CD4-positive, alpha-beta T cell treated with Interleukin-10 for 1 hour (primary cell): ENCODE measurements at places on chromosomes 5 and 9.
A peak's percentile ranks its signal among the peaks of the same experiment; 100 is the strongest.

DNA sequence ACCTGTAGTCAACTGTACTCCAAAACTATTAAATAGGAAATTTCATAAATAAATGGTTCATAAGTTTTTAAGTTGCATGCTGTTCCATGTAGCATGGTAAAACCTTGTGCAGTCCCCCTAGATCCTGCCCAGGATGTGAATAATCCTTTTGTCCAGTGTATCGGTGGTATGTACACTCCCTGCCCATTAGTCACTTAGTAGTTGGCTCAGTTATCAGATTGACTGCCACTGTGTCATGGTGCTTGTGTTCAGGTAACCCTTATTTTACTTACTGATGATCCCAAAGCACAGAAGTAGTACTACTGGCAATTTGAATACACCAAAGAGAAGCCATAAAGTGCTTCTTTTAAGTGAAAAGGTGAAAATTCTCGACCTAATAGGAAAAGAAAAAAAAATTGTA lies 134.2 kb downstream of the RNF180 start:
- no peak for DNase-seq

DNA sequence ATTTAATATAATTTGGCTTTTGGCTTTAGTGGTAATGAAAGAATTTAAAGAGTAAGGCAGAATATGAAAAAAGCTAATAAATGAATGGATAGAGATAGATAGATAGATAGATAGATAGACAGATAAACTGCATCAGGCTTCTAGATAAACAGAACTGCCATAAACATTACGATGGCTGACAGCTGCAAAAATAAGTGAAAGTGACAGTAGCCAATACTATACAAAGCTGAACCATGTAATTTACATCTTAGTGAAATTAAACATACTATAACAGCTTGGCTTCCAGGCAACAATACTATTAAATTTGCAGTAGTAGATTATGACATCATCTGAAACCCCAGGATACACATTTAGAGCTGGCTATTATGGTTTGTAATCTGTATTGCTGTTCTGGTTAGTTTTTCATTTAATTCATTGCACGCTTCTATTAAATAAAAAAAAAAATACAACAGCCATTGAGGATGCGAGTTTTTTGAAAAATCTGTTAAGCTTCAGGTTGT lies 1354.8 kb downstream of the PTPRD start:
- DNase-seq: no peak

GRCh38 chr5:172603251-172603806 lies 37.7 kb upstream of the NEURL1B start:
- no peak for DNase-seq

GRCh38 chr5:146681585-146682105 lies 165.7 kb upstream of the GPR151 start:
- no peak for DNase-seq

GRCh38 chr9:35114840-35115628 lies 628 bp downstream of the ATOSB start:
- DNase-seq: peak; percentile 55

- no peak for DNase-seq
Observed at GRCh38 chr9:9284201-9284600, 1328.6 kb downstream of the PTPRD start.

DNA sequence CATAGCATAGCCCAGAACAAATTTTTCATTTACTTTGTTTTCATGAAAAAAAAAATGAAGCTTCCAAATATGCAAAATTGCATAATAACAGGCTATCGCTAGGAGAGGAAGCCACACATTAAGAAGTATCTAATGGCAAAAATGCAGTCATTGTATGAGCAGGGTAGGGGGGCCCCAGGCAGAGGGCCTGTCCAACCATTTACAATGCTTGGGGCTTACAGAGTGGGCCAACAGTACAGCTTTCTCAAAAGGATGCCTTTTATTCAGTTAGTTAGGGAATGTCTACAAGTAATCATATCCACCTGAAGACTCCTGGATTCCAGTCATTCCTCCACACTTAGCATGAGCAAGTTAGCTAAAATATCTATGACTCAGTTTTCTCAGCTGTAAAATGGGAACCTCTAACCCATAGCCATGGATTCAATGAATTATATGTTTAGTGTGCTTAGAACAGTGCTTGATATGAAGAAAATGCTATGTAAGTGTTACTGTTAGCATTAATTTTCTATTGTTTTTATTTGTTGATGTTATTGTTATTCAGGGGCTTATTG lies 117.7 kb downstream of the GAS1 start:
- DNase-seq: no peak

- DNase-seq: no peak
Observed at GRCh38 chr5:157107508-157107907, 1.3 kb downstream of the HAVCR2 start.

DNA sequence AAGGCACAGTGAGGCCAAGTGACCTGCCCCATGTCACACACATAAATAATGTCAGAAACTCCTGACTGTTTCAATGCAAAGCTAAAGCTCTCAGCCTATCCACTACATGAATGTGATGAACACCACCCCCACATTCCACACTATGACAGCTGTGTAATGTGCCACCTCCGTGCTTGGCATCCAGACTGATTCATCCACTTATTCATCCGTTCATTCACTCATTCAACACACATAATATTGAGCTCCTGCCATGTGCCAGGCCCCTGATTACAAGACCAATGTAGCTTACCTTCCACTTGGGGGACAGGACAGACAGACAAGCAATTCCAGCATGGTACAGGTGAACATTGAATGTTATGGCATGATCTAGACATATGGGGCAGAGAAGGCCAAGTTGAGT lies 46.2 kb upstream of the FABP6 start:
- DNase-seq: no peak

DNA sequence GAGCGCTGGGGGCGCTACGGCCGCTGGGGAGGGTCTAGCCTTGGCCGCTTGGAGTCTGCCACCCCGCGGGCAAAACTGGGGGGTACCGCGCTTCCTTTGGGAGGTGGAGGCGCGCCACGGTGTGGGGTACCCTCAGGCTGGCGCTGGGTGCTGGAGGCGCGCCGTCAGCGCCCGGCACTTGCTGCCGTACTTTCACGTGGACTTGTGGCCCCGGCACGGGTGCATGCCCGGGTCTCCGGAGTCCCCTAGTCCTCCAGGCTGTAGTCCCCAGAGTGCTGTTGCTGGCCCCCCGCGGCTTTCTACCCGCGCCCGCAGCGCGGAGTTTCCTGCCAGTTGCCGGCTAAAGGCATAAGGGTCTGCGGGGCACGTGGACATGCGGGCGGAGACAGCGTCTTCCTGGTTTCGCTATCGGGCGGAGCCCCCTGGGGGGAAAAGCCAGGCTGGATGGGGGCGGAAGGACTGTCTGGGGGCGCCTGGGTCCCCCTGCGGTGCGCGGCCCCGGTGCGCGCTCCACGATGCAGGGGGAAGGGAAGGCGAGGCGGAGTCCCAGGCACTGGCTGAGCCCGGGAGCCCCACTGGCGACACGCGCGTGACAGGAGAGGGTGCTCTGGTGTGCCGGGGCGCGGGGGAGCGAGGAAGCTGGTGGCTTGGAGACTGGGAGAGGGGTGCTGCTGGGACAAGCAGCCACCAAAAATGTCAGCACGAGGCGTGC lies 666 bp downstream of the PPARGC1B start:
- DNase-seq: peak; percentile 49

DNA sequence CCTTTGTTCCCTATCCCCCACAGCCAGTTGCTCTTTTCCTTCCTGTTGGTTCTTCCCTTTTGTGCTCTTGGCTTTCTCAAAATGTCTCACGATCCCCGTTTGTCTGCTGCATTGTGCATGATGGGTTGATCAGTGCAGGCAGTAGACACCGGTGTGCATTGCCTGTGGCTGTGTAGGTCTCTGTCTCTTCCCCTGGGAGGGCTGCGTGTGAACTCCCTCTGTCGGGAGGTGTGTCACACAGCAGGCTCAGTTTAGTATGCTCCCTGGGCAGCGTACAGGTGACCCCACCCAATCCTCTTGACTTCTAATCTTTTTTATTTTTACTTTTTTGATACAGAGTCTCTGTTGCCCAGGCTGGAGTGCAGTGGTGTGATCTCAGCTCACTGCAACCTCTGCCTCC lies 265.3 kb downstream of the FSTL4 start:
- DNase-seq: no peak

DNA sequence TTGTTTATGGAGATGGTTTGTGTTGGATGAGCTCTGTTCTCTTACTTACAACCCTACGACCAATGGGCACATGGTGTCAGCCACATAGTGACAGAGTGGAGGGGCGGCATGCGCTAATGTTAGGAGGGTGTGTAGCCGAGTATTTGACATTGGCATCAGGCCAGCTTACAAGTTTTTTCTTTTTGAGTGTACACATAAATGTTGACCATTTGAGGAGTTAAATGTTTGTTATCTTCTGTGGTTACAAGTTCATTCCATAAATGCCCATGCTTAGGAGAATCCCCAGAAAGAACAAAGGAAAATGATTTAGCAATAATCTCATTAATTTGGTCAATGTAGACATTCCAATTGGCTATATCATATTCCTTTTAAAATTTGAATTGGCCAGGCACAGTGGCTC lies 180.1 kb upstream of the ELL2 start:
- DNase-seq: no peak

GRCh38 chr5:179908528-179908927 lies 831 bp upstream of the TBC1D9B start:
- DNase-seq: no peak

DNA sequence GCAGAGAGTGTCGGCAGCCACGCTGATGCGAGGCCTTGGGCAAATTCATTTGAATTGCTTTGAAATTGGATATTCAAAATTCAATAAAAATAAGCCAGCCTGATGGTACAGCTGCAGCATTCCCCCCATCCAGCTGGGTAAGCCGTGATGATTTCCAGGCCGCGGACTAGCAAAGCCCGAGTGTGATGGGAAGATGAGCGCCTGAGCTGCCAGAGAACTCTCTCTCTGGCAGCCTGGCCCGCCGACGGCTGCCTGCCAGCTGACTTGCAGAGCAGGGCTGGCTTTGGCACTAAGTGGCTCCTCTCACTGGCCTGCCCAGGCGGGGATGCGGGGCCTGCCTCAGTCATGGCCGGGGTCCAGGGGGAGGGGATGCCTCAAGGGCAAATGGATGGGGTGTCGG lies 268.3 kb upstream of the WWC1 start:
- DNase-seq: no peak

DNA sequence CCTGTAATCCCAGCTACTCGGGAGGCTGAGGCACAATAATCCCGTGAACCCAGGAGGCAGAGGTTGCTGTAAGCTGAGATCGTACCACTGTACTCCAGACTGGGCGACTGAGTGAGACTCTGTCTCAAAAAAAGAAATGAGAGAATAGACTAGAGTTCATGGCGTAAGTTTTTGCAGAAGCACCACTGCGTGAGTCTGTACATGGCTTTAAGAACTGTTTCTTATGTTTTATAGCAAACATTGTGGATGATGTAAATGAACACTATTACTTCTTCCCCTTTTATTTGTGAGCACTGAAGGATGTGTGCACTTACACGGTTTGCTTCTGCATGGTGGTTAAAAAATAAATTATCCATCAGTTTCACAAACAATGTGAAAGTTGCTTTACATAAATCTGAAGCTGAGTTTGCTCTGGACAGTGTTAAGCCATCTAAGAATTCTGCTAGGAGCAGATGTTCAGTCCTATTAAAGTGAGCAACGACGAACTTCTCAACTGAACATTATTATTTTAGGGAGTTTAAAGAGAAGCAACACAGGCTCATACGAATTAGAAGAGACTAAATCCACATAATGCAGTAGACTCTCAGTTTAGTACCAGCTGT lies 52.5 kb downstream of the ZFAND5 start:
- DNase-seq: no peak

- DNase-seq: no peak
Observed at GRCh38 chr5:115151208-115151805, 18.4 kb downstream of the TRIM36 start.

DNA sequence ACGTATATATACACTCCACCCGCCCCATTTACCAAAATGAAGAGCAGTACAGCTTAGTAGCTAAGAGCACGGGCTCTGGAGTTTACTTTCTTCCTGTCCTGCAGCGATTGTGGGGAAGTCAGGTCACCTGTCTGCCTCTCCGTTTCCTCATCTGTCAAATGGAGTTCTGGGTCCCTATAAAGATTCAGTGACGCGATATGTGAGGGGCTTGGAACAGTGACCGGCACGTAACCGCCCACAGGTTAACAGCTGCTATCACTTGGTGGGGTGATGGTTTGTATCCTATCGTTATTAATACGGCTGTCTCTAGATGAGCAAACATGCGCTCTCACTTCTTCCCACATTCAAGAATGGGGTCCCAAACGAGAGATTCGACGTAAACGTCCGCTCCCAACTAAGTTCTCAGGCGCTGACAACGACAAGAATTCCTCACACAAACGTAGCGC lies 426 bp downstream of the FAM114A2 start:
- peak; percentile 61 for DNase-seq

DNA sequence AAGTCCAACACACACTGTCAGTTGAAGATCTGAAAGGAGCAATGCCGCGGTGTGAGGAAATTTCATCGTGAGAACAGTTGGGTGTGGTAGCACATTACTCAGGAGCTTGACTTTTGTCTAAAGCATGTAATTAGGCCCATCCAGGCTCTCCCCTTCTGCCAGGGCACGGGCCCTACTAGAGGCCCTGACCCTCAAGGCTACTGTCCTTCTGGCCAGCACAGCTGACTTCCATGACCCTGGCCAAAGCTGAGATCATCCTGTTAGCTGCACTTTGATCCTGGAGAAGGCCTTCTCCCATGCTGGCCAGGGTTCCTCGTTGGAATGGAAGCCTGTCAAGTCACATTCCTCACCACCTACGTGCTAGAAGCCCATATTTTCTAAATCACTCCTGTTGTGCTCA lies 77.8 kb upstream of the SLC1A3 start:
- DNase-seq: no peak

GRCh38 chr9:112631313-112632070 lies 86.4 kb downstream of the INIP start:
- DNase-seq: no peak

DNA sequence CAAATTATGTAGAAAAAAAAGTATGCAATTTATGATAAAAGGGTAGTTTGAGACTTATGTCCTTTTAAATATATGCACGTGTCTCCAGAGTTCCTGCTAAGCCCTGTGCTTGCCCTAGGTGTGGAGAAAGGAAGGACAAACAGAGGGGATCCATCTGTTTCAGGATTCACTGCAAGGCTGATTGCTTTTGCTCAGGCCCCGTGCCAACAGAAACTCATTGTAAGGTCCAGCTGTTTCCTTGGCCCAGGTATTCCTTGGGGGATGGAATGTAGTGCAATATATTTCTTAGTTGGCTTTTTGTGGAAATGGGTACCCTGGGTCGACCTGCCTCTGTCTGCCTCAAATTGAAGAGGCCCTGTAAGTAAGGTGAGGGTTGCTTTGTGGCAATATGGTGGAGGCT lies 268.6 kb upstream of the CLINT1 start:
- DNase-seq: no peak
